Tibial nerve (tissue), 4 donors: ENCODE measurements at places on chromosomes 1 and 21. TPM values are rescaled to one million over a fixed set of nuclear protein-coding genes. Genes with fewer than 3 reads are reported as not detected.

DNA sequence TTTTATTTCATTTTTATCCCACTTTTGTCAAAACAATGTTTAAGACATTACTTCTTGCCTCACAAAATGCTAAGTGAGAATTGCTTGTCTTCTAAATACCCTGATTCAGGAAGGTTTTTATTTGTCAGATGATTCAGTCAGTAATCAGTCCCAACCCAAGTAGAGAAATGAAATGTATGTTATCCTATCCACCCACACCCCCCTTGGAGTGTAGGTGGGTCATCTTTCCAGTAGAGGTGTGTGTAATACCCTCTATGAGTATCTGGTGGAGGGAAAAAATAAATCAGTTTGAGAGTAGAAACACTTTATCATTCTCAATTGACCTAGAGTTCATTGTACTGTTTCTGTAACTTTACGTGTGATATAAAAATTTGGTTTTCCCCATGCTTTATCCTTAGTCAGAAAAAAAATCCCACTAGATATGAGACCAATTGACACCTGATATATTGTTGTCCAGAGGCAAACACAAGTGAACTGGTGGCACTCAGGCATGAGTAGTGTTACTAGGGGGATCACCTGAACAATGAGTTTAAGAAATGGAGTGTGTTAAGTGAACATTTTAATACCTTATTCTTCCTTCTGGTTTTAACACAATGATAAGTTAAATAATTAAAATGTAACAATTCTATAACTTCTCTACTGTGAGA is 153.8 kb upstream of the C1orf105 start:
- no peak overlapping the region for H3K27ac ChIP-seq
- no peaks in the 10 kb centered on the region for H3K27me3 ChIP-seq
- DNase-seq = no peak
- H3K36me3 ChIP-seq = no peaks in the 10 kb centered on the region
- no peak overlapping the region for H3K4me3 ChIP-seq
- H3K4me1 ChIP-seq = no peaks in the 10 kb centered on the region

- peaks cover 3% of the 10 kb centered on the region for H3K4me1 ChIP-seq
- H3K36me3 ChIP-seq = peaks cover 92% of the 10 kb centered on the region
- no peak for DNase-seq
- H3K4me3 ChIP-seq = no peak overlapping the region
- H3K27ac ChIP-seq = no peak overlapping the region
- H3K27me3 ChIP-seq = no peaks in the 10 kb centered on the region
Measured at GRCh38 chr1:227769936-227770494, 34.8 kb downstream of the SNAP47 start.

DNA sequence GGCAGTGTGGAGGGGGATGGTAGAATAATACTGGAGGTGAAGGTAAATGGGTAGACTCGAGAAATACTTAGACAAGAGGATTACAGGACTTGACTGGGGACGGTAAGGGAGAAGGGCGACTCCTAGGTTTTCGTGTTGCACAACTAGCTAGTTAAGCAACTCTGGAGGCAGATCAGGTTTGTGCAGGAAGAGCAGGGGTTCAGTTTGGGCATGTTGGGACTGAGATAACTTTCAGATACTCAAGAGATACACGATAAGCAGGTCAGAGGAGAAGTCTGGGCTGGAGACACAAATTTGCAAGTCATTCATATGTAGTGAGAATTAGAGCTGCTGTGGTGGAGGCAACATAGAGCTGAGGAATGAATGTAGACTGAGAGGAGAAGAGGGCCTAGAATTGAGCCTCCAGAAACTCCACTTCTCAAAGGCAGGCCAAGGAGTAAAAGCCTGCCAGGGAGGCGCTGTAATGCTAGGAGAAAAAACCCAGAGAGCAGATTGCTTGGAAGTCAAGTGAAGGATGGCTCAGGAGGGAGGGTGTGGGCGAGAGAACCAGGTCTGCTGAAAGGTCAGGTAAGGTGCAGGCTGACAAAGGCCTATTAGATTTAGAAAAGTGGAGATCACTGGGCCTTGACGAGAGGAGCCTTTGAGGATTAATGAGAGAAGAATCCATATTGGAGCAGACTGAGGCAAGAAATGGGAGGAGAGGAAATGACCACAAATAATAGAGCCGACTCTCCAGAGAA is 20.8 kb downstream of the MAB21L3 start:
- DNase-seq = no peak
- H3K27ac ChIP-seq = no peak overlapping the region
- no peaks in the 10 kb centered on the region for H3K36me3 ChIP-seq
- H3K4me1 ChIP-seq = no peaks in the 10 kb centered on the region
- H3K27me3 ChIP-seq = peaks cover 7% of the 10 kb centered on the region
- H3K4me3 ChIP-seq = no peak overlapping the region

GRCh38 chr1:119713749-119714456 is 2.2 kb downstream of the PHGDH start:
- peak overlapping the region; percentile 69 for H3K27ac ChIP-seq
- no peak overlapping the region for H3K4me3 ChIP-seq
- peaks cover 8% of the 10 kb centered on the region for H3K4me1 ChIP-seq
- no peaks in the 10 kb centered on the region for H3K27me3 ChIP-seq
- no peak for DNase-seq
- no peaks in the 10 kb centered on the region for H3K36me3 ChIP-seq

DNA sequence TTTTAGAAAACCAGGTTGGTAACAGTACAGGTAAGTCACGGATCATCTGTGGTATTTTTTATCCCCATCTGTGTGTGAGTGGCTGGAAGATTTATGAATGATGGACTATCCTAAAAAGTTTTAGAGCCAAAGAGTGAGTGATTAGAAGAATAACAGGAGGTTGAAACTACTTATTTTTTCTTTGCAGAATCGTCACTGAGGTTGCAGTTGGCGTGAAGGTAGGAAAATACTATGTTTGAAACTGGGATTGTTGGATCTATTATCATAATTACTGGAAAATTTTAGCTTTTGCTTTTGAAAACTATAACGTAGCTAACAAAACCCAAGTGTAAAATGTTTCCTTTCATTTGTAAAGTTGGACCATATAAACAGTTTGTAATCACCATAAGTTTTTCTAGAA is 1.8 kb downstream of the PTBP2 start:
- DNase-seq = no peak
- no peak overlapping the region for H3K4me3 ChIP-seq
- H3K27me3 ChIP-seq = no peaks in the 10 kb centered on the region
- peaks cover 16% of the 10 kb centered on the region for H3K4me1 ChIP-seq
- peak overlapping the region; percentile 99 for H3K27ac ChIP-seq
- H3K36me3 ChIP-seq = peaks cover 39% of the 10 kb centered on the region

The RAB13 gene
- 60.3 TPM for total RNA-seq

The RAB25 gene
- not detected for total RNA-seq
